ENCODE measurements at places on chromosomes 3 and 15. TPM values are rescaled to one million over a fixed set of nuclear protein-coding genes. Genes with fewer than 3 reads are reported as not detected.

DNA sequence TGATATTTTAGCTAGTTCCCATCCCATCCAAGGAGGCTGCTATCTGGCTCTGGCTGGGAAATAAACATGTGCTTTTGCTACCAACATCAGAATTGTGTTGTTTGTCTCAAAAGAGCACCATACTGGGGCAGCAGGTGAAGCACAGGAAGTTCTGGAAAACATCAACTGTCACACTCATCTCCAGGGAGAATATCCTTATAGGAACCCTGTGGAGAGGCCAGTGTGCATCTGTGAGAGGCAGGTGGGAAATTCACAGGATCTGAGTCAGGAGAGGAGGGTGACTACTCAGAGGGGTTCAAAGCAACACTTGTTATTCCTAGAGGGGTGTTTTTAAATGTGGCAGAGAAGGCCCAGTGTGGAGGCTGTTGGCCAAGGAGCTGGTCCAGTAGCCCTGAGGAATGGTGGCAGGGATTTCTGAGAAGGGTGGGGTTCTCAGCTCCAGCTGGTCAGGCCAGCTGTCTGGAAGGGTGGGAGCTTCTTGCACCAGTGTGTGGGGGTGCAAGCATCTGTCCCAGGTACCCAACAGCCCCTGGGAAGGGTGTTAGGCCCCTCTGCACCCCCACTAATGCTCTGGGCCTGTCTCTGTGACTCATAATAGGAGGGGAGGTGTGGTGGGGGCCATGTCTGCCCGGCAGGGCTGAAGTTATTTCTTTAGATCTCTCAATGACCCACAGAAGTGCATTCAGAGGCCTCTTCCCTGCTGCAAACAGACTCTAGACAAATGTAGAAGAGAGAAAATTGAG, 28.7 kb downstream of the RPSA start:
- no peak for DNase-seq

- DNase-seq: no peak
Measured at GRCh38 chr3:119616056-119616455, 18.4 kb downstream of the PLA1A start.

DNA sequence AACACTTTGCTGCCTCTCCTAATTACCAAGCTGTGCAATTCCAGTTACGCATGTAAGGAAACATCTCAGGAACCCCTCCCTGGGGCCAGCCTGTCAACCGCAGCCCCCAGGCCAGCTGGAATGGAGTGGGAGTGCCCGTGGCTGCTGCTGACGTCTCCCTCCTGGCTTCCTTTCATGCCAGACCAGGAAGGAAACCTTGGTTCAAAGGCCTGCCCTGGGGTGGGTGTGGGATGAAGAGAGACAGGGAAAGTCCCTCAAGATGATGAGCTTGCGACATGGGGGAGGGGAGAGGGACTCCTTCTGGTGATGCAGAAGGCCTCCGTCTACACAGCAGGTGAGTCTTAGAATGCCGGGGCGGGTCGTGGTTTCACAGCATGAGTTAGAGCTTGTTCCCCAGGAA, 11.4 kb upstream of the CYP11A1 start:
- DNase-seq: no peak

DNA sequence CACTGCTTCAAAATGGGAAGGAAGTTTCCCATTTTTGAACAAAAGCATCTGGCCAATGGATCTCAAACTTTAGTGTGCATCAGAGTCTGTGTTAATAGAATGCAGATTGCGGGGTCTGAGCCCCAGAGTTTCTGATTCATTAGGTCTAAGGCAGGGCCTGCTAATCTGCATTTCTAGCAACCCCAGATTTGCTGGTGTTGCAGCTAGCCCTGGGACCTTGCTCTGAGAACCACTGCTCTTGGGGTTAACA, 30.7 kb upstream of the USP3 start:
- no peak for DNase-seq

- no peak for DNase-seq
Measured at GRCh38 chr3:20396335-20396734, 210.3 kb upstream of the SGO1 start.

- DNase-seq: no peak
Measured at GRCh38 chr3:157531301-157531660, 28.1 kb upstream of the VEPH1 start.

DNA sequence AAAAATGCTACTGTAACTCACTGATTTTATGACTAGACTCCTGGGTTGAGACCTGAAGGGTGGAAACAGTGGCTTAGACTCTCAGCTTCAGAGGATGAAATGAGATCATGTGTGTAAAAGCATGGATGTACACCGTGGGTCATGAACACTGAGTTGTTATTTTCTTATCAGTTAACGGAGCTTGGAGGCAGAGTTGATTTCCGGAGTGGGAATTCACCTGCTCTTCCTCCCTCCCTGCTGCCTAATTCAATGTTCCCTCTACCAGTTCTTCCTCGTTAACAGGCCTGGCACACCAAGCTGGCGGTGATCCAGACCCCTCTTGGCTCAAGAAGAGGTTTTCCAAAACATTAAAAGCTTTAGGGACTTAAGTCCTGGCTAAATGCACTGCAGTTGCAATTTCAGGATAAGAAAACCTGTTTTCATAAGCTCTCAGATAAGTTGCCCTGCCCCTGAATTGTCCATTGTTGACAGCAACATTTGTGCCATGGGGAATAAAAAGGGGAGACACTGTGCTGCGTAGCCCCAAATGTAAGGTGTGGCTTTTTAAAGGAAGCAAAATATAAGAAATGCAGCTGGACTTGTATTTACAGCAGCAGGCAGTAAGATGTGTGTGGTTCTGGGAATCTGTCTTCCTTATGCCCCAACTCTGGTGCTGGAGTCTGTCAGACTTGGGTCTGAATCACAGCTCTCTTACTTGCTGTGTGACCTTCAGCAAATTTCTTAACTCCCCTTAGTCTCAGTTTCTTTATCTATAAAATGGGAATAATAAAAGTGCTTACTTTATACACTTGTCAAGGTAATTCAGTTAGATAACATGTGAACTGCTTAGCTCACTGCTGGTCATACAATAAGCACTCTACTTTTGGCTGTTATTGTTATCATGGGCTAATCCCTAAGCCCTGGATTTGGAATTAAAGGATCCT, 9.9 kb downstream of the PDIA5 start:
- peak; percentile 80 for DNase-seq

GRCh38 chr3:151445273-151446001, 15.4 kb downstream of the IGSF10 start:
- no peak for DNase-seq

DNA sequence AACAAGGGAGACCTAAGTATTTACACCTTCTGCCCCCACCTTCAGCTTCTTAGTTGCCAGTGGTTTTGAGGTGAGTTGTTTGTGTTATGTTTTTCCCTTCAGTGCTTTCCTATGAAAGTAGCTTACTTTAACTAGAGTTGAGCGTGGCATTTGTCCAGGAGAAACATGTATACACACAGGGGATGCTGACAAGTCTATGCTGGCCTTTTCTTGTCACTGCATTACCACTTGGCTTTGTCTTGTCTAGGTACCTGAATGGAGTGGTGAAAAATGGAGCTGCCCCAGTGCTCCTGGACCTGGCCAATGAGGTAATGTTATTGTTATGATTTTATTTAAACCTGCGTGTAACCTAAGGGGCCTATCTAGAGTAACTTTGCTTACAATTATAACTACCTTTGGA, 74.4 kb downstream of the CDIN1 start:
- DNase-seq: no peak

GRCh38 chr3:119156868-119157267, 10.9 kb downstream of the TEX55 start:
- no peak for DNase-seq

GRCh38 chr15:57609805-57610529, 18.3 kb downstream of the MYZAP start:
- peak; percentile 85 for DNase-seq

DNA sequence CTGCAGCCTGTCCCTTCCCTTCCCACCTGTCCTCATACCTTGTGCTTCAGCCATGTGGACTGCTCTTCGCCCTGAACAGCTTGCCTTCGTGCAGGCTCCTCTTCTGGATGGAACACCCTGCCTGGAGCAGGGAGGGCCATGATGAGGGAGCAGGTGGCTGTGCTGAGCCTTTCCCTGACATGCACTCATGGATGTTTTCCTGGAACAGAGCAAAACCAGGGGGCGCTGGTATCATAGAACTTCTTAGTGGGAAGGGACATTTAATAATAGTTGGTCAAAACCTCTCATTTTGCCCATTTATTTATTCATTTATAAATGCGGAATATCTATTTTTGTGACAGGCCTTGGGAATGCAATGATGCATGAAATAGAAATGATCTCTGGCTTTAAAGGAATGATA, 149.3 kb downstream of the CACNA1D start:
- no peak for DNase-seq

DNA sequence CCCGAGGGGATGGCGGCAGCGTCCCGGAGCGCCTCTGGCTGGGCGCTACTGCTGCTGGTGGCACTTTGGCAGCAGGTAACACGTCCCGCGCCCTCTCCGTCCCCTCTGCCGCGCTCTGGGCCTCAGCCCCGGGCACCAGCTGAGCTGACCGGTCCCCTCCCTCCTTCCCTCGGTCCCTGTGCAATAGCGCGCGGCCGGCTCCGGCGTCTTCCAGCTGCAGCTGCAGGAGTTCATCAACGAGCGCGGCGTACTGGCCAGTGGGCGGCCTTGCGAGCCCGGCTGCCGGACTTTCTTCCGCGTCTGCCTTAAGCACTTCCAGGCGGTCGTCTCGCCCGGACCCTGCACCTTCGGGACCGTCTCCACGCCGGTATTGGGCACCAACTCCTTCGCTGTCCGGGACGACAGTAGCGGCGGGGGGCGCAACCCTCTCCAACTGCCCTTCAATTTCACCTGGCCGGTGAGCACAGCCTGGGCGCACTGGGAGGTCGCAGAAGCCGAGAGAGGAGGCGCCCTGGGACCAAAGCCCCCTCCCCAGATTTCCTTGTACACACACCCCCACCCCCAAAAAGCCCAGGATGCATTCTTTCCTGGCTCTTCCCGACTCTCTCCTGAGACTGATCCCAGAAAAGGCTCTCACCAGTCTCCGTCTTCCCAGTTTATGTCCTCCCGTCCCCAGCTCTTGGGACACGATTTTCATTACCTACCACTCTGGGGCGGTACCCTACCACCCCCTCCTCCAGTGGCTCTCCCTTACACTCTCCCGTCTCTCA, 705 bp downstream of the DLL4 start:
- peak; percentile 74 for DNase-seq

GRCh38 chr3:49238274-49239127, 38.5 kb downstream of the C3orf62 start:
- no peak for DNase-seq

DNA sequence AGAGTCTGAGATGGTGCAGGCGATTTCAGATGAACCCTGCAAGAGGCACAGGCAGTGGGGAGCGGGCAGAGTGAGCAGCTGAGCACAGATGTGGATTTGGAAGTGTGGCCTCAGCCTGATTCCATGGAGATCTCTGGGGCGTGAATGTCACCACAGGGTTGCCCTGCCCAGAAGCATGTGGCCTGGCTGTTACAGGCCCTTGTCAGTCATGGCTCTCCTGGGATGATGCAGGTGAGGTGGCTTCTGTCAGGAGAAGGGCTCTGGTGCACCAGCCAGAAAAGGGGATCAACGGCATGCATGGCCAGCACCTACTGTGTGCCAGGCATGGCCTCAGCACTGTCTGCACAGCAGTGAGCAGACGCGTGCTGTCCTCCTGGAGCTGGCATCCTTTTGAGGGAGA, 11.9 kb downstream of the HDAC11 start:
- peak; percentile 20 for DNase-seq

GRCh38 chr3:169161011-169161410, 502.5 kb downstream of the MECOM start:
- no peak for DNase-seq

GRCh38 chr15:57218826-57219576, 157.3 kb upstream of the CGNL1 start:
- no peak for DNase-seq

DNA sequence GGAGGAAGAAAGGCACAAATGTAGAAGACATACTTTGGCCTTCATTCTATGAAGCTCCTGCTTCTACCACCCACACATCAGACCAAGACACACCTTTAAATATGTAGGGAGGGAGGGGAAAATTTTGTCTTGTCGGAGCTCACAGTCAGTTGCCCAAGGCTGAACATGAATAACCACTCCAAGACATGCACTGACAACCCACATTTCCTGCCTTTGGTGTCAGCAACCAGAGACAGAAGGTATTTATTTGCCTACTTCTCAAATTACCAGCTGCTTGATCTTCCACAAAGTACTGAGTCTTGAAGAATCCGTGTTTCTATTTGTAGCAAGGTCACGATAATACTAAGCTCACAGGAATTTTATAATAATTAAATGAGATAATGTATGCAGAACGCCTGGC, 169.7 kb downstream of the KCNMB2 start:
- DNase-seq: no peak

DNA sequence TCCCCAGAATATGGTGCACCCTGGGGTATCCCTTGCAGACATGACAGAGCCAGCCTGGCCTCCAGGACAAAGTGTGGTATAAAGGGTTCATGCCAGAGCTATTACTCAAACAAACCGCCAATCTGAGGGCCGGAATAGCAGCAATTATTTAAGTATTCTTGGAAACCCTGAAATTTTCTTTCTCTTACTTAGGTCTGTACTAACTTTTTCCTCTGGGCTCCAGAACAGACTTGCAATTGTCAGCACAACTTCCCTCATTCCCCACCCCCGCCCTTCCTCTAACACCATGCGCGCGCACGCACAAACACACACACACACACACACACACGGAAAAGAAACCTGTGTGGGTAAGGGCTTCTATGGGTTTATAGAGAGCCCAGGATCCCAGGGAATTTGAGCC, 56.3 kb downstream of the ISG20 start:
- DNase-seq: no peak

DNA sequence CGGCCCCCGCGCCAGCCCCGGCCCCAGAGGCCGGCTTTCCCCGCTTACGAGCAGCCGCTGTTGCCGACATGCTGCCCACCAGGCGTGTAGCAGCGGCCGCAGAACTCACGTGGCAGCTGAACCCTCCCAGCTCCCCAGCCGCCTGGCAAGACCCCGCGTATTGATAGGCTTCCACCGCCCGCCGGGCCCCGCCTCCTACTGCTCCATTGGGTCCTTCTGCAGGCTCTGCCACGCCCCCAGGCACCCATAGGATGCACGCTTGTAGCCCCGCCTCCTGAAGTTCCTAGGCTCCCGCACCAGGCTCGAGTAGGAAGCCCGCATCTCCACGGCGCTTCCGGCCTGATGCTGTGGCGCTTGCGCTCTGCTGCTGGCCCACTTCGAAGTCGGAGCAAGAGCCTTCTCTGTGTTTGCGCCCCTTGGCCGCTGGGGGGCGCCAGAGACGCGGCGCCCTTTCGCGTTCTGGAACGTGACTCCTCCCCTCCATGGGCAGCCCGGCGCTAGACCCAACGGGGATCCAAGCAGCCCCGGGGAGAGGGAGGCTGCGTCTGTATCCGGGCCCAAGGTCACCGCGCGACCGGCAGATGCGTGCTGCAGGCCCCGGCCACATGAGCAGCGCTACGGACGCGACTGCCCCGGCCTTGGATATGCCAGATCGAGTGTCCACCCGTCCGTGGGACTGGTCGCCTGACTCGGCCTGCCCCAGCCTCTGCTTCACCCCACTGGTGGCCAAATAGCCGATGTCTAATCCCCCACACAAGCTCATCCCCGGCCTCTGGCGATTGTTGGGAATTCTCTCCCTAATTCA, at the start of the genes PARP3 and RRP9:
Gene PARP3, plus strand, starts transcription at position 566 of the 805 bp plus-strand sequence. CDS start 993 bp downstream, outside the sequence.
Gene RRP9, minus strand, starts transcription at position 107 of the 805 bp plus-strand sequence. Its CDS starts 37 bp downstream, at position 70.
- DNase-seq: peak; percentile 100

Gene IGF2BP2
- total RNA-seq: 18.7 TPM

Gene SLC24A5
- total RNA-seq: not detected

Gene LIPH
- 0.43 TPM for total RNA-seq

Gene PRKAR2A
- total RNA-seq: 50.0 TPM

Gene COL8A1
- total RNA-seq: 9.4 TPM

Gene ZKSCAN7
- total RNA-seq: 1.4 TPM

Gene SHC4
- 2.5 TPM for total RNA-seq

Gene TTLL13
- not detected for total RNA-seq

Gene MITF
- 65.5 TPM for total RNA-seq

Gene OXTR
- total RNA-seq: 0.54 TPM

Gene LINS1
- 6.8 TPM for total RNA-seq

Gene KCTD6
- 6.9 TPM for total RNA-seq

Gene BSN
- total RNA-seq: 0.27 TPM

Gene SLC7A14
- not detected for total RNA-seq

Gene DAZL
- total RNA-seq: not detected

Measured in Right ventricle myocardium superior (tissue), 1 donor.